ENCODE measurements at places on chromosomes 12 and 14. TPM values are rescaled to one million over a fixed set of nuclear protein-coding genes. Genes with fewer than 3 reads are reported as not detected.
A peak's percentile ranks its signal among the peaks of the same experiment; 100 is the strongest.

Gene SYNDIG1L
- 0.76 TPM for total RNA-seq

Gene CMKLR1
- total RNA-seq, result 0.92 TPM

Gene KRAS
- total RNA-seq, result 19.5 TPM

Gene C12orf75
- 7.7 TPM for total RNA-seq

DNA sequence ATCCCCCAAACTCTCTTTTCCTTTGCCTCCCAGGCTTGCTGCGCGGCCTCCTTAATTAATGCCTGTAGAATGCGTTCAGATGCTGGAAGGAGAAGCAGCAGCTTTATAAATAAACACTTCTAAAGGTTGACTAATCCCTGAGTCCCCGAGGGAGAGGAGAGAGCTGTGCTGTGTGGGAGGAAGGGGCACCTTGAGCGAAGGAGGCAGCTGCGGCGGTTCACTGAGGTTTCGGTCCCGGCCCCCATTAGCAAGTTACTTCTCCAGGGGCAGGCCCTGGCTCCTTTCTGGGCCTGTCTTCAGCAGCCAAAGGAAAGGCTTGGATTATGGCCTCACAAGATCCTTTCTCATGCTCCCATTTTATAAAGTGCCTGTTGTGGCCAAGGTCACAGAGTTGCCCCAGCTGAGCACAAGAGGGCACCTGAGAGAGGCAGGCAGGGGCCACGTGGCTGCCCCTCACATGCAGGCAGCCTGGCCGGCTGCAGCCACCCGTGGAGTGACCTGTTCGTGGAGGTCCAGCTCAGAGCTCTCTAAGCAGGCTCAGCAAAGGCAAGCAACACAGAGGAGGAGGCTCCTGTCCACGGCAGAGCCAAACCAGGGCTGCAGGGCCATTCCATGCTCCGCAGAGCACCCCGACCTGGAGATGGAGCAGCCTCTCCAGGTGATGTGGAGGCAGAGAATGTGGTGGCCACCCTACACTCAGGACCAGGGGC, 15.0 kb upstream of the CACNA2D4 start:
- DNase-seq, result peak; percentile 68
